Cardiac fibroblast (primary cell): ENCODE measurements at places on chromosomes 7 and 10.

DNA sequence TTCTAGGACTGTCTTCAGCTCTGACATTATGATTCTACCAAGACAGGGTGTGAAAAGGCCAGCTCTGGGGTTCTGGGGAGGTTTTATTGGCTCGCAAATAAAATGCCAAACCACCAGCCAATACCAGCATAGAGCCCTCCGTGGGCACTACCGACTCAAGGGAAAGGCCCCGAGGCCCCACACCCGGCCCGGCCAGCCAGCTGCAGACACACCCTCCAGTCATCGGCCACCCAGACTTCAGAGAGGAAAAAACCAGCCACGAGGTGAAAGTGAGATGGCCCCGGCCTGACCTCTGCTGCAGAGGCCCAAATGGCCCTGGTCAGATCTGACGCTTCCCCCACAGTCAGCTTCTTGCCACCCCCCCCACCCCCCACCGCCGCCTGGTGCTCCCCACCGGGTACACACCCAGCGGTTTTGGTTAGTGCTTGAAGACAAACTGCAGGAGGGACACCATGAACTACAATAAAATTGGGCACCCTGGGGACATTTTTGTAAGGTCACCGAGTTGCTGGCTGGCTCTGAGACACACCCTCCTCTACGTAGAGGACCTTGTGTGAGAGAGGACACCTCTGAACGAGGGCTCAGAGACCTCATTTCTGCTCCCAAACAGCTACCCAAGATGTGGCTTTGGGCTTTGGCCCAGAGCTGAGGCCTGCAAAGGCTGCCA is 79.9 kb downstream of the PRKAG2 start:
- DNase-seq = no peak

DNA sequence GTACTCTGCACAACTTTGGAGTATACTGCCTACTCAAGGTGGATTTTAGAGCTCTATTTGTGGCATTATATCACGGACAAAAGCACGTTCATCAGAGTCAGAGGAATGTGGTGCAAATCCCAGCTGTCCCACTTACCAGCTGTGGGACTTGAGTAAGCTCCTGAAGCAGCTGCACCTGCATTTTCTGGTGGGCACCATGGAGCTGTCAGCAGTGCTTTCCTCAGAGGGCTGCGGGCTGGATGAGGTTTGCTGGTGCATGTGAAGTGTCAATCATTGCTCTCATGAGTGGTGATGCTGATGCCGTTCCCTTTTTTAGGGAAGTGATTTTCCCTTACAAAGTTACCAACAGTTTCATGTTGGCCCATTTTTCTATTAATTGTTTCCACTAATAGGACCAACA is 53.4 kb downstream of the EGFR start:
- DNase-seq = no peak

DNA sequence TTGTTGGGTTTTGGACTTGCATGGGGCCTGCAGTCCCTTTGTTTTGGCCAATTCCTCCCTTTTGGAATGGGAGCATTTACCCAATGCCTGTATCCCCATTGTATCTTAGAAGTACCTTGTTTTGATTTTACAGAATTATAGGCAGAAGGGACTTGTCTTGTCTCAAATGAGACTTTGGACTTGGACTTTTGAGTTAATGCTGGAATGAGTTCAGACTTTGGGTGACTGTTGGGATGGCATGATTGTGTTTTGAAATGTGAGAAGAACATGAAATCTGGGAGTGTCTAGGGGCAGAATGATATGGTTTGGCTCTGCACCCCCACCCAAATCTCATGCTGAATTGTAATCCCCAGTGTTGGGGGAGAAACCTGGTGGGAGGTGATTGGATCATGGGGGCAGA is 76.8 kb upstream of the MKI67 start:
- no peak for DNase-seq

- DNase-seq = no peak
These were observed 20.9 kb downstream of the AQP1 start for GRCh38 chr7:30932562-30932961.

DNA sequence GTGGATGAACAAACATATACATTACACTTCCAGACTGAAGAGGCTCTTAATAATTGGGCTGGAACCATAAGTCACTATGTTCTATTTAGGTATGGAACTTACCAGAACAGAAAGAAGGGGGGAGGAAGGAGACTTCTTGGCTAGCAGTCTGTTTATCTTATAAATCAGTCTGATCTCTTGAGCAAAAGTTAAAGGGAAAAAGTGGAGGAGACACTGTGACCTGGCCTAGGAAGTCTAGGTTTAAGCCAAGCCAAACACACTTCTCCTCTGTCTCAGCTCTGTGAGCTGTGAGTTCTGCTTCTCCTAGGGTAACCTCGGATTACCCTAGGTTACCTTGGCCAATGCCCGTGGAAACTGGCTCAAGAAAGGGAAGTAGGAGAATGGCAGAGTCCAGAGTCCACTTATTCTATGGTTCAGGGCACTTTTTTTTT is 95.2 kb downstream of the PFKFB3 start:
- DNase-seq = no peak

- no peak for DNase-seq
These were observed 14.3 kb upstream of the LARP4B start for GRCh38 chr10:945778-946177.

- DNase-seq = no peak
These were observed 166.1 kb downstream of the DNAJB9 start for GRCh38 chr7:108735814-108736213.

- DNase-seq = no peak
These were observed 103.0 kb upstream of the CARD11 start for GRCh38 chr7:3146571-3147226.

GRCh38 chr10:130498042-130498441 is 361.9 kb downstream of the GLRX3 start:
- no peak for DNase-seq

DNA sequence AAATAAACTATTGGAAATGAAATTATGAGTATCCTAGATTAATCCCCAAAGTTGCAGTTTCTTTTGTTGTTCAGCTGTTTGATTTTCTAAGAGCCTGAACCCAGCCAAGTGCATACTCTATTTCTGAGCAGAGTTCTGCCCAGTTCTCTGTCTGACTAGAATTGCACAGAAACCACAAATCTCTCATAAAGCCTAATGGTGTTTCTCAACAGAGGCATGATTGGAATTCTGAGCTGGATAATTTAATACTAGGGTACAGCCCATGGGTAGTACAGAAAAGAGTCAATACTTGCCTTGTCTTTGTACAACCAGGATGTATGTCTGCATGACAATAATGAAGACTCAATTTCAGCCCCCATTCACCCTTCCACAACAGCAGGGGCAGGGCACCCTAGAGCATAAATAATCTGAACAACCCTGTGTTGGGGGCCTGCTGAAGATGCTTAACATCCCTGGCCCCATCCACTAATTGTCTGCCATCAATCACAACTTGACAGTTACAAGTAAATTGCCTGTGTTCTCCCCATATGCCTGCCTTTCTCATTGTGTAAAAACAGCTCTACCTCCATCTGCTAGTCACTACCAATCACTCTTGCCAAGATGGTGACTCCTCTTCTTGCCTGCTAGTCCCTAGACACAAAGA is 114.4 kb downstream of the NPSR1 start:
- no peak for DNase-seq

GRCh38 chr10:28595613-28596012 is 62.7 kb downstream of the WAC start:
- DNase-seq = peak; percentile 22
